ENCODE measurements at places on chromosomes 7 and 10. TPM values are rescaled to one million over a fixed set of nuclear protein-coding genes. Genes with fewer than 3 reads are reported as not detected.

DNA sequence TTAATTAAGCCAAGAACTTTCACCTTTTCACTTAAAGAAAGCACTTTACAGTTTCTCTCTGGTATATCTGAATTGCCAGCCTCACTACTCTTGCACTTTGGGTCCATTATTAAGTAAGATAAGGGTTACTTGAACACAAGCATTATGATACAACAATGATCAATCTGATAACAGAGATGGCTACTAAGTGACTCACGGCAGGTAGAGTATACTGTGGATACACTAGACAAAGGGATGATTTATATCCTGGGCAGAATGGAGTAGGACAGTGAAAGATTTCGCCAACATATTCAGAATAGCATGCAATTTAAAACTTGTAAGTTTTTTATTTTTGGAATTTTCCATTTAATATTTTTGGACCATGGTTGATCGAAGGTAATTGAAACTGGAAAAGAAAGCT, 34.3 kb upstream of the ITGB8 start:
- DNase-seq = no peak

DNA sequence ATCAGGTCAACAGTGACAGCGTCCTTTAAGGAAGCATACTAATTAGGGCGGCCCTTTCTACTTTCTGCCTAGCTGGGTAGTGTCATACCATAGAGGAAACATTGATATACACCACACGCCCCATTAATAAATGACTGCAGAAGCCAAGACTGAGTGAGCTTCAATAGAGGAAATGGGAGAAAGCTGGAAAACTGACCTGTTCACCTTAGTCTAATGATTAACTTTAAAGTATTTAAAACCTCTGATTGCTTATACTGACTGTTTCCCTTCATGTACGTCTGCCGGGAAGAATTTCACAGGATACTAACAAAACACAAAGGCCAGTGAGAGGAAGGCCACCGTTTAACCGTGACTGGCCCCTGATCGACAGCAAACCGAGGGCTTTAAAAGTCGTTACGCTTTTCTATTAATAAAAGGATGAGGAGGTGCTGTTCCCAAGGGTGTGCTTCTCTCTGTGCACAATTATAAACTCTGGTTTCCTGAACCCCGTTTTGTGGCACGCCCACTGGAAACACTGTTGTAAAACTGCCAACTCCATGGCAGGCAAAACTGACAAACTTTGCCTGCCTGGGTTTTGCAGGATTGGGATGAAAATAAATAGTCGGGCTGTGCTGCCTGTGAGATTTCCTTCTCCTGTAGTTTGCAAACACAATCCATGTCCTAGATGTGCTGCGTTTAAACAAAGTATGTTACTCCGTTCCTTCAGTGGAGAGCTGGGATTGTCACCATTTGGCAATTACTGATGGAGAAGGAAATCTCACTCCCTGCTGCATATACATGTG, 137.6 kb downstream of the NRP1 start:
- DNase-seq = no peak

DNA sequence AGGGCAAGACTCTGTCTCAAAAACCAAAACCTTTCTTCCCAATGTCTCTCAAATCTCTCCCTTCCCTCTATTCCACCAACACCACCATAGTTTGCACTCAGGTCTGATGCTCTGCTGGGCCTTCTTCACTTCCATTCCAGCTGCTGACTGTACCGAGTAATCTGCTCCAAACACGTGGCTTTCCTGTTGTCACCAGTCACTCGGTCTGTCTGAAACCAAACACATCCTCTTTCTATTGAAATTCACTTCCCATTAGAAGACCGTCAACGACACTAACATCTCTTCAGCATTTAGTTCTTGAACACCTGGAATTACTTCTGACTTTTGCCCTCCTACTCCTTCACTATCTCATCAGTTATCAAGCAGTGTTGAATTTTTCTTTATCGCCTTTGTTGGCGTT, 4.7 kb upstream of the NRF1 start:
- DNase-seq = no peak

Gene MYO3A
- polyA plus RNA-seq = not detected
